Smooth muscle cell of the umbilical artery (primary cell): ENCODE measurements at places on chromosomes 5 and 9. TPM values are rescaled to one million over a fixed set of nuclear protein-coding genes. Genes with fewer than 3 reads are reported as not detected.

SLC27A4 gene
- 16.3 and 22.0 TPM in 2 replicates for total RNA-seq

SH3GL2 gene
- 0.05 TPM in 1 of 2 replicates, not detected in the other for total RNA-seq

ADAMTS16 gene
- 3.9 and 10.7 TPM in 2 replicates for total RNA-seq

RGMB gene
- 28.5 and 83.9 TPM in 2 replicates for total RNA-seq

CPLANE1 gene
- total RNA-seq = 20.5 and 24.3 TPM in 2 replicates

CARD9 gene
- total RNA-seq = 1.8 and 5.3 TPM in 2 replicates

PDLIM7 gene
- total RNA-seq = 167 and 241 TPM in 2 replicates

ZCCHC10 gene
- 7.5 and 11.3 TPM in 2 replicates for total RNA-seq

CKMT2 gene
- 3.3 and 3.6 TPM in 2 replicates for total RNA-seq

OTP gene
- total RNA-seq = not detected in 2 replicates

DRD1 gene
- total RNA-seq = under 0.01 TPM in 1 of 2 replicates, not detected in the other

GARIN3 gene
- not detected in 2 replicates for total RNA-seq

NME5 gene
- total RNA-seq = 2.0 and 2.4 TPM in 2 replicates

TEK gene
- 15.7 and 89.3 TPM in 2 replicates for total RNA-seq

DMRT2 gene
- total RNA-seq = 1.5 and 1.7 TPM in 2 replicates

CCDC152 gene
- 0.30 and 1.6 TPM in 2 replicates for total RNA-seq

OR1J2 gene
- total RNA-seq = not detected in 2 replicates

LVRN gene
- 0.51 and 0.59 TPM in 2 replicates for total RNA-seq

JAKMIP2 gene
- total RNA-seq = 2.1 and 5.9 TPM in 2 replicates

SH2D3C gene
- 0.18 and 0.30 TPM in 2 replicates for total RNA-seq

TTC16 gene
- total RNA-seq = 0.05 TPM in 1 of 2 replicates, not detected in the other

SLCO4C1 gene
- total RNA-seq = not detected in 2 replicates

PCSK1 gene
- not detected in 2 replicates for total RNA-seq

HK3 gene
- total RNA-seq = not detected in 2 replicates

PLPP6 gene
- total RNA-seq = 5.9 and 6.6 TPM in 2 replicates

ABLIM3 gene
- total RNA-seq = 4.2 and 11.3 TPM in 2 replicates

SIL1 gene
- total RNA-seq = 93.1 and 188 TPM in 2 replicates
